Activated CD8-positive, alpha-beta memory T cell treated with anti-CD3 and anti-CD28 coated beads, Interleukin-2, amount 50 U/mL, for 48 hours (primary cell): ENCODE measurements at places on chromosomes 16 and 17.

DNA sequence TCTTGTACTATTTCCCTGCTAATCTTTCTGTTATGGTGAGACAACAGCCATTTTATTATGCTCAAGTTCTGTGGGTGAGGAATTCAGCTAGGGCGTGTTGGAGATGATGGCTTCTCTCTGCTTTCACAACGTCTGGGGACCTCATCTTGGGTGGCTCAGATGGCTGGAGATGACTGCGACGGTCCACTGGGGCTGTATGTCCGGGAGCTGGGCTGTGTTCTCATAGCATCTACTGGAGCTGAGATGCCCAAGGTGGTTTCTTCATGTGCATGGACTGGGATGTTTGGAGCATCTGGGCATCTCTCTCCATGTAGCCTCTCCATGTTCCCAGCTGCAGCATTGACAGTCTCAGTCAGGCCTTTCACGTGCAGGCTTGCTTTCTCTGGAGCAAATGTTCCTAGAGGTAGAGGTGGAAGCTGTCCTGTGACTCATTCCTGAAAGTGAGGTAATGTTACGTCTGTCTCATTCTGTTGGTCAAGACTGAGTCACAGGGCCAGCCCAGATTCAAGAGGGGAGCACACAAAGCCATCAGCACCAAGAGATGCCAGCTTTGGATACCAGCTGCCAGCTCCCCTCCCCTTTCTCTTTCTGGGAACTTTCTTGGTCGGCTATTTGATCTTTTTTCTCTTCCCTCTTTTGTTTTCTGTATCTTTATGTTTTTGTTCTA, 96.2 kb downstream of the RAP1GAP2 start:
- no peak for DNase-seq

DNA sequence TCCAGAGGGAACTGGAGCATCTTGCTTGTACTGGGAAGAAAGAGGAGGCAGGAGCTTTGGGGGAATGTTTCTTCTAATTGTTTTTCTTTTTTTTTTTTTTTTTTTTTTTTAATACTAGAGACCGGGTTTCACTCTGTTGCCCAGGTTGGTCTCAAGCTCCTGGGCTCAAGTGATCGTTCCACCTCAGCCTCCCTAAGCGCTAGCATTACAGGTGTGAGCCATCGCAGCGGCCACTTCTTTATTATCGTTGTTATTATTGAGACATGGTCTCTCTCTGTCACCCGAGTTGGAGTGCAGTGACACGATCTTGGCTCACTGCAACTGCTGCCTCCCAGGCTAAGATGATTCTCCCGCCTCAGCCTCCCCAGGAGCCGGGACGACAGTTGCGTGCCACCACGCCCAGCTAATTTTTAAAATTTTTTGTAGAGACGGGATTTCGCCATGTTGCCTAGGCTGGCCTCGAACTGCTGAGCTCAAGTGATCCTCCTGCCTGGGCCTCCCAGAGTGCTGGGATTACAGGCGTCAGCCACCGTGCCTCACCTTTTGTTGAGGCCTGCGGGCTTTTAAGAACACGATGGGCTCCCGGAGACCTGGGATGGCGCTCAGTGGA, 137.3 kb upstream of the GSE1 start:
- DNase-seq = no peak

- no peak for DNase-seq
Measured at GRCh38 chr16:74793571-74793970, 19.0 kb upstream of the FA2H start.

GRCh38 chr17:79659376-79659775, 48.5 kb upstream of the RBFOX3 start:
- peak; percentile 6 for DNase-seq

DNA sequence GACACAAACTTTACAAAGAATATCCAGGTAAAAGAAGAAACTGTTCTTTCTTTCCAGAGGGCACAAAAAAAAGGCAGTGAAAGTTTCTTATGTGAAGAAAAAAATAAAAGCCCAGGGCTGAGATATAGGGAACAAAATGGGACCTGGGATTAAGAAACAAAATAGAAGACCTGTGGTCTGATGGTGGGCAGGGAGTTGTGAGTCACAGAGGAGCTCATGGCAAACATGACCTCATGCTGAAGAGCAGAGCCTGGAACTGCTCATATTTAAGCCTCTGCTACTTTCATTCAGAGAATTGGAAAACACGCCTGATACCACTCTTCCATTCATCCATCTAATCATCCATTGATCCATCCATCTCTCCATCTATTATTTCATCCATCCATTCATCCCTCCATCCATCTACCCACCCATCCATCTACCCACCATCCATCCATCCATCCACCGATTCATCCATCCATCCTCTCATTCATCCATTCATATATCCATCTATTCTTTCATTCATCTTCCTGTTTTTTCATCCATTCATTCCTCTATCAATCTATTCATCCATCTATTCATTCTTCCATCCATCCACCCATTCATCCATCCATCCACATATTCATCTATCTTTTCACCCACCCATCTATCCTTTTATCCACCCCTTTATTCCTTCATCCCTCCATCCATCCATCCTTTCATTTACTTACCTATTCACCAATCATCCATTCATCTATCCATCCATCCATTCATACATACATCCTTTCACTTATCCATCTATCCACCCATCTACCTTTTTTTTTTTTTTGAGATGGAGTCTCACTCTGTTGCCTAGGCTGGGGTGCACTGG, 30.0 kb downstream of the WFDC1 start:
- no peak for DNase-seq

DNA sequence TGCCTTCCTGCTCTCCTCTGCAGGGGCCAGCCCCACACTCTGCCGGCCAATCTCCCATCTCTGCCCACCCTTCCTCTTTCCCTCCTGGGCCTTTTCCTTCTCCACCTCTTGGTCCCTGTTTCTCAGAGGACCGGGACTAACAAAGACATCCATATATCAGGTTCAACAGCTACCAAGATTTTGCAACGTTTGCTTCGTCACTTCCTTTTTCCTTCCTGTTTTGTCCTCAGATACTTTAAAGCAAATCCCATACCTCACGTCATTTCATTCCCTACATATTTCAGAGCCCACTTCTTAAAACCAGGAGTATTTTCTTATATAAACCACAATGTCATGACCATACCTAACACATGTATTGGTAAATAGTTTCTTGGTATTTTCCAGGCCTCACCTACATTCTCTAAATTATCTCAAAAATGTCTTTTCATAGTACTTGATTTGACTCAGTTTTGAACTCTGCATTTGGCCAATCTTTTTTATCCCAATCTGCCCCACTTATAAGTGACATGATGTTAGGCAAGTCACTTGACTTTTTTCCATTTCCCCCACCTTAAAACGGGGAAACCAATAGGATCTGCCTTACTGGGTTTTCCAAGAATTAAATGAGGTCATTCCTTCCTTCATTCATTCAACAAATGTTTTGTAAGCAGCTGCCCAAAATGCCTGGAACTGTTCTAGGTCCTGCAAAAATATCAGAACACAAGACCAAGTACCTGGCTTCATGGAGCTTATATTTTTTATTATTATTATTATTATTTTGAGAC, 7.2 kb upstream of the USP10 start:
- DNase-seq = no peak

DNA sequence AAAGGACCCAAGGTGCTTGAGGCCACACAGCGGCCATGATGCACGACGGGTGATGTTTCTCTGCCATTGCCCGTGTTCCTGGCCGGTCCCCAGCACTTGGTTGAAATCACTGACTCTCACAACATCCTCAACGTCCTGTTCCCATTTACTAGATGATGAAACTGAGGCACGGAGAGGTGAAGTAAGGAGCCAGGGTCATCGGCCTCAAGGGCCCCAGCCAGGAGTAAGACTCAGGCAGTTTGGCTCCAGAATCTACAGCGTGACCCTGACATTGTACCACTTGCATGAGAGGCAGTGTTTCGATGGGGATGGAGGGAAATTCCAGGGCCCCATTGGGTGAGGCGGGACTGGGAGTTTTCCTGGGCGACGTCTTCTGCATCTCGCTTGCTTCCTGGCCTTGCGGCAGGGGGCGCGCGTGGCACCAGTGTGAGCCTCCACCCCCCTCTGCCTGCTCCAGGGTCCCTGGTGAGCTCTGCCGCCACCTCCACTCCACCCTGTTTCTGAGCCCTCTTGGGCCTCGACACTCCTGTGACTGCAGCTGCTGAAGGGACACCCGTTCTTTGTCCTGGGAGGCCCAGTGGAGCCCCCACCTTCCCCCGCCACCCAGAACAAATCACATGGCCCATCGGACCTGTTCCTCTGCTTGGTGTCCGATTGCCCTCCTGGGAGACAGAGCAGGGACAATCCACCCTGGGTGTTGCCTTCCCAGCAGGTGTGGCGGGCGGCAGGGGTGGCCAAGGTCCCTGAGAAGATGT, 133.0 kb upstream of the GSE1 start:
- no peak for DNase-seq

- no peak for DNase-seq
Measured at GRCh38 chr17:81837641-81838040, 2.8 kb upstream of the PPP1R27 start.

GRCh38 chr16:88378401-88378800, 4.4 kb upstream of the ZNF469 start:
- DNase-seq = no peak

DNA sequence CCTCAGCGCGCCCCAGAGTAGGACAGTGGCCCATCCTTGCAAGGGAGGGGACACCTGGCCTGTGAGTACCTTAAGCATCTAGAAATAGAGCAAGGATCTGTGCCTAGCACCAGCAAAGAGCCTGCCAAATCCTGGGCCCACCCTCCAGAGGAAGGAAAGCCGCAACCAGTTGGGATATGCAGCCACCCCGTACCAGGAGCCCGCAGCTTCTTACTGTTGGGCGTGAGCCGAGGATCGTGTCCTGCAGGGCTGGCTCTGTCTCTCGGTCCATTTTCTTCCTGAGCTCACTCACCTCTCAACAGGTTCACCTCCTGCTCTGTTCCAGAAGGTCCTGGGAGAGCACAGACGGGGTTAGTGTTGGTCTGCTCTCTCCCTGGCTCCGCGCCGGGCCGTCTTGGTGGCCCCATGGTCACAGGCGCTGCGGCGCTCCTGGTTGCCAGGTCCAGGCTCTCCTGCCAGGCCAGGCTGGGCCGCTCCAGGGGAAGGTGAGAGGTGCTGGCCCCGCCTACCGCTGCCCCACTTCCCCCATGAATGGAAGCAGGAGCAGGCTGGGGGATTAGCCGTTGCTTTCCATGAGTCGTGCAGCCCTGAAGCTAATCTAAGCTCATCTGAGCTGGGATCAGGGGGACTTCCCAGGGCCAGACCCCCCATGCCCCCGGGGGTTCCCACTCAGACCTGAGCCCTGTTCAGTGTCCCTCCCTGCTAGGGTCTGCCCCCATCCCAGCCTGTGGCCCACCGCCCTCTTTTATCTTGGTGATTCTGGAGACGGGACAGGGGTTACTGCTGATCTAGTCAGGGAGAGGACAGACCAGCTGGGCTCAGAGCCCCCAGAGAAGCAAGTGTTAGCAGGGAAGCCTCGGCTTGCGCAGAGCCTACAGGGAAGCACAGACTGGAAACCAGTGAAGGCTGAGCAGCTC, 12.7 kb downstream of the ENDOV start:
- DNase-seq = no peak

DNA sequence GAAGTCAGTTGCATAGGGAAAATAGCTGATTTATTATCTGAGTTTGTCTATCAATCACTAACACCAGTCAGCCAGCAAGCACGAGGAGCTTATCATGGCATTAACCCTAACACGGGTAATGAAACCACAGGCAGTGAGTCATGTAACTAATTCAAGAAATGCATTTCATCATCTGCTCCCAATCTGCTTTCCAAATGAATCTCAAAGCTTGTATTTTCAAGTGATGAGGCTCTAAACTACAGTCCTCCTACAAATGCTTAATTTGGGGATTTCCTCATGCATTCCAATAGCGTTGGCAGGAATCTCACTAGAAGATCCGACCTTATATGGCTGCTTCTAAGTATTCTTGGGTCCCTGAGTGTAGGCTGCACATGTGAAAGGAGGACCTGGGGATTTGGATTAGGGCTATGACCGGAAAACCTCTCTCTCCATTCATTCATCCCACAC, 118.4 kb upstream of the HSBP1 start:
- DNase-seq = no peak

DNA sequence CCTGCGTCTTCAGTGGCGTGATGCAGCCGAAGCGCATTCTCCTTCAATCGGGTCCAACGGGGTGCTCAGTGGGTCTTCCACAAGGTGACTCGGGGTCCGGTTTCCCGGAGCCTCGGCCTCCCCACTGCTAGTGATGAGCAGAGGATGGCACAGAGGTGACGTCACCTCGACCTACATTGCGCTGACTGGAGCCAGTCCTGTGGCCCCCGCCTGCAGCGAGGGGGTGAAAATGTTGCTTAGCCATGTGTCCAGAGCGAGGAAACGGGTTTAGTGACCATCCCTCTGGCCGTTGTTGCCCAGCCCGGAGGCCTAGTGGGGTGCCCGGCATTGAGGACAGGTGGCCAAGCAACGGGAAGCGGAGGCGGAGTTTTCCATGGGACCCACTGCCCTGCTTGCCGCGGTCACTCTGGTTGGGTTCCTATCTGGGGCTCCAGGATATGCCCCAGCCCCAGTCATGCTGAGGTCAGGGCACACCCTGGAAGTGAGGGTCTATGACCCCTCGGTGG, 190.6 kb upstream of the CIBAR2 start:
- DNase-seq = no peak

DNA sequence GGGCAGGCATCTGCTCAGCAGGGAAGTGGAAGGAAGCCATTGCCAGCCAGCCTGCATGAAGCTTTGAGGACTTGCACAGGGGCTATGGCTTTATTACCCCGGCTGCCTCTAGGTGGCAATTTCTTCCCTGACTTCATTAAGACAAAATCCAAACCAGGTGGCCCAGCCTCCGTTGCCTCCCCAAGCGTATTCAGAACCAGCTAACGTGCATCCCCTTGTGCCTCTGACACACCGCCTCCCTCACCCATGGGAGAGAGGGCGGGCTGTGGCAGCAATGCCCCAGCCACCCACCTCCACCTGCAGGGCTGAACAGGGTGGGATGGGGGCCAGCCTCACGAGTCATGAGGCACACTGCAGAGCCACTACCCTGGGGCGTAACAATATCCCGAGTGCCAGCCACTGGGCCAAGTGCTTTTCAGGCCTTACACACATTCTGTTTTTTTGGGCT, 6.8 kb downstream of the KIFC3 start:
- DNase-seq = no peak

- DNase-seq = no peak
Measured at GRCh38 chr17:51147650-51148049, 5.7 kb upstream of the NME1 start.

DNA sequence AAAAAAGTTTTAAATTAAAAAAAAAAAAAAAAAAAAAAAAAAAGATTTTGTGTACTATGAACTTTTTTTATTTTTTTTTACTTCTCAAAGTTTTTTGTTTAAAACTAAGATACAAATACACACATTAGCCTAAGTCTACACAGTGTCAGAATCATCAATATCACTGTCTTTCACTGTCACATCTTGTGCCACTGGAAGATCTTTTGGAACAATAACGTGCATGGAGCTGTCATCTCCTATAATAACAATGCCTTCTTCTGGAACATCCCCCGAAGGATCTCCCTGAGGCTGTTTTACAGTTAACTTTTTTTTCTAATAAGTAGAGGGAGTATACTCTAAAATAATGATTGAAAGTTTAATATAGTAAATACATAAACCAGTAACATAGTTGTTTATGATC, 295.7 kb downstream of the KCNJ2 start:
- no peak for DNase-seq

GRCh38 chr16:49834531-49835151, 21.3 kb downstream of the ZNF423 start:
- DNase-seq = no peak
